ENCODE measurements at places on chromosomes 5 and 9. TPM values are rescaled to one million over a fixed set of nuclear protein-coding genes. Genes with fewer than 3 reads are reported as not detected.

GRCh38 chr5:97243353-97243752, 60.3 kb upstream of the RIOK2 start:
- no peak overlapping the region for H3K27ac ChIP-seq
- H3K36me3 ChIP-seq: no peaks in the 10 kb centered on the region
- no peak for DNase-seq
- H3K27me3 ChIP-seq: no peaks in the 10 kb centered on the region
- no peaks in the 10 kb centered on the region for H3K4me1 ChIP-seq

DNA sequence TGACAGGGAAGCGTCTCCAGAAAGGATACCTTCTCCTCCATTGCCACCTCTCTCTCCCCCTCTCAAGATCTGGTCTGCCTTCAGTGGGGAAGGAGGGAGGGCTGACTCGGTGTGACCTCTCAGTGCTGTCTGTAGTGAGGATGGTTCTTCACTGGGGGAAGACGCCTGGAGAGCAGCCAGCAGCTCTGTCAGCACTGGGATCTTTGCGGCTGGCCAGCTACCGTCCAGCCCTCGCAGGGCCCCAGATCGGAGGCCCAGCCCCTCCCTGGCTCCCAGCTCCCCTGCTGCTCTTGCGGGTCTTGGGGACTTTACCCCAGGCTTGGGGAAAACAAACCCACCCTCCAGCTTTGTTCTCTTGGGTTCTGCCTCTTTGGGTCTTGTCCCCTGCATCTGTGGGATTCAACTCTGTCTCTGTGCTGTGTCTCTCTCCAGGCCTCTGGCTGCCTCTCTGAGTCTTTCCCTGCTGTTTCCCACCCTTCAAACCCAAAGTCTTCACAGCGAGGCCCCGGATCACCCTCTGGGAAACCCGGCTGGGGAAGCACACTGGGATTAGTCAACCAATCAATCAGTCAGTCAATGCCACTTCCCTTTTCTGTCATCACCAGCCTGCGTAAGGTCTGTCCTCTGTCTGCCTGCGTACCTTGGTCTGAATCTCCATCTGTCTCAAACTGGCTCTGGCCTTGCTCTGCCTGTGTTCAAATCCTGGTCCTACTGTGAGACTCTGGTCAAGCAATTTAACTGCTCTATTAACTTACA, 23.0 kb downstream of the FGF18 start:
- no peak overlapping the region for H3K4me3 ChIP-seq
- no peaks in the 10 kb centered on the region for H3K27me3 ChIP-seq
- DNase-seq: no peak
- no peak overlapping the region for H3K27ac ChIP-seq

GRCh38 chr9:90919883-90920282, 118.3 kb downstream of the SYK start:
- no peak overlapping the region for H3K4me3 ChIP-seq
- no peaks in the 10 kb centered on the region for H3K36me3 ChIP-seq
- peaks cover 3% of the 10 kb centered on the region for H3K4me1 ChIP-seq
- H3K27me3 ChIP-seq: peaks cover 2% of the 10 kb centered on the region

DNA sequence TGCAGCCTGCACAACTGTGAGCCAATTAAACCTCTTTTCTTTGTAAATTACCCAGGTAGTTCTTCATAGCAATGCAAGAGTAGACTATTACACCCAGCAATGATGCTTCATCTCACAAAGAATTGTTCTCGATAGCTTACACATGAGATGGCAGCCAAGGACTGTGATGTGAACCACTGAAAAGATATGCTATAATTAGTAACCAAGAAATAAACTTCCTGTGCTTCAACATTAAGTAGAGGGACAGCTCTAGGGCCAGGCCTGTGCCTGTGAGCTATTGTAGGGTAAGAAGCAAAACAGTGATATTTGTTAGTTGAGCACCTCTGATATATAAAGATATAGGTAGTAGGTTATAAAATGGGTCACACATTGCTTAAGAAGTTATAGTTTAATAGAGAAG, 41.8 kb upstream of the DPYSL3 start:
- H3K27me3 ChIP-seq: no peaks in the 10 kb centered on the region
- no peak overlapping the region for H3K27ac ChIP-seq
- no peaks in the 10 kb centered on the region for H3K4me1 ChIP-seq
- no peak for DNase-seq
- no peak overlapping the region for H3K4me3 ChIP-seq
- no peaks in the 10 kb centered on the region for H3K36me3 ChIP-seq

DNA sequence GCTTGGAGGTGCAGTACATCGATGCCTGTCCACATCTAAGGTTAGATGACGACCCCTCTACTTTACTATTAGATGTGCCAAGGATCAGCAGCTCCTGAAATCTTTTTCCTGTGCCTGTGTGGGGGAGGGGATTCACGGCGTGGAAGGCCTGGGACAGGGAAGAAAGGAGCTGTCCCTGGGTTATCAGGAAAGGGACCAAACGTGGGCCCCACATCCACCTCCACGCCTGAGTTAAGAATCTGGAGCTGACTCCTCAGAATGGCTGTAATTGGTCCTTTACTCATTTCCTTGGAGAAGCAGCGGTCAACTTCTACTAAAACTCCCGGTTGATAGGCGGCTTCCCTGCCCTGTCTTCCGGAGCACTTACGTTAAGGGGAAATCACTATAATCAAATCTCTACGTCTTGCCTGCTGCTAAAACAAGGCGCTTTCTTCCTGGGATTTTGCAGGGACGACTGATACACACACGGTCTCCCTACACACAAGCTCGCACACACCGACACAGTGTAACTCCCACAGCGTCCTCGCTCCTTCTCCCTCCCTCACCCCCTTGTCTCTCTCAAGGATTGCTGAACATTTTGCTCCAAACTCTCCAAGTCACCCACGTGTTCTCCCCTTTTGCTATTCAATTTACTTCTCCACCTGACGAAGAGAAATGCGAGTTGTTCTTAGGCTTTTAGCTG, 1.4 kb downstream of the PDE4D start:
- H3K4me3 ChIP-seq: no peak overlapping the region
- H3K4me1 ChIP-seq: peaks cover 2% of the 10 kb centered on the region
- DNase-seq: no peak
- peaks cover 37% of the 10 kb centered on the region for H3K27me3 ChIP-seq
- H3K36me3 ChIP-seq: peaks cover 1% of the 10 kb centered on the region

GRCh38 chr9:35096035-35096849, at the start of gene PIGO:
Gene PIGO, minus strand, starts transcription at chr9:35096591. Its CDS starts 1,026 bp downstream, at chr9:35095565.
- H3K4me3 ChIP-seq: peak within 1 kb of the TSS; percentile 91
- peak; percentile 97 for DNase-seq
- peak within 1 kb of the TSS; percentile 95 for H3K27ac ChIP-seq
- H3K4me1 ChIP-seq: peaks cover 28% of the 10 kb centered on the region
- no peaks in the 10 kb centered on the region for H3K27me3 ChIP-seq
- peaks cover 47% of the 10 kb centered on the region for H3K36me3 ChIP-seq

- H3K36me3 ChIP-seq: no peaks in the 10 kb centered on the region
- H3K27me3 ChIP-seq: no peaks in the 10 kb centered on the region
- no peak overlapping the region for H3K27ac ChIP-seq
- H3K4me1 ChIP-seq: no peaks in the 10 kb centered on the region
Measured at GRCh38 chr5:28165096-28165495, 1126.7 kb upstream of the CDH9 start.

Gene CATSPER3
- total RNA-seq: 0.64 TPM

Gene PLCXD3
- not detected for total RNA-seq

Gene SPOCK1
- total RNA-seq: not detected

Data from activated CD4-positive, alpha-beta T cell treated with anti-CD3 and anti-CD28 coated beads, Interleukin-2, amount 10 ng/mL, durations not matched to agents 24 days and 14 days (primary cell).